ENCODE measurements at places on chromosomes 3 and 15.

DNA sequence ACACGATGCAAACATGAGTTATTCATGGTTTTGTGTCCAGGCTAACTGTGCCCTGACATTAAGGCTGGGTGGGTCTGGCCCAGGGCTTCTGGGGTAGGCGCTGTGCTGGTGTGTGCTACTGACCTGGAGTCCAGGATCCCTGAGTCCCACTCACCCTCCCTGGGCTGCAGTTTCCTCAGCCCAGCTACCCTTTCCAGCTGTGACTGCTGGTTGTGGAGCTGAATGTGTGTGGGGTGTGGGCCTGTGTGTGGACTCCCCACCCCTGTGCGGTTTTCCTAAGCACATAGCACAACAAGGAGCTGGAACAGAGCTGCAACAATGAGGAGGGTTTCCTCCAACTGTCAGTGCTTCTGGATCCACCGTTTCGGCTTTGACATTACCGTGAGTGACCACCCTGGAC is 38.0 kb downstream of the SMAD3 start:
- DNase-seq, result no peak

- no peak for DNase-seq
These were observed 90.2 kb upstream of the LMOD3 start for GRCh38 chr3:69212411-69213160.

- DNase-seq, result no peak
These were observed 200.1 kb downstream of the KCNMB2 start for GRCh38 chr3:178736300-178736699.

DNA sequence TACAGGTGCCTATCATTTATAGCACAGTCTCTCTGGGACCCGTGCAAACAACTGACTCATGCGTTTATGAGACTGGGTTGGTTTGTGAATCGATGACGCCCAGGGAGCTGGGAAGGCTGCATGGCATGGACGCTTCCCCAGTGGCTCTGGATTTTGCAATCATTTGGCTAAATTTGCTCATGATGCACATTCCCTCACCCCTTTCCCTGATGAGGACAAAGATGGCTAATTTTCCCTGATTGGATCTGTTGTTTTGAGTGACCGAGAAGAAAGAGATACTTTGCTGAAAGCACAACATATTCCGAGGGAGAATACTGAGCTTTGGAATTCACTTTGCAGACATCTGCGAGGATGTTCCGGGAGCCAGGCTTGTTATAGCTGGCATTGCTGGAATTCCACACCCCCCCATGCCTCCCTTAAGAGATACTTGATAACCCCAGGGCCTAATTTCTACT is 51.1 kb downstream of the CGNL1 start:
- DNase-seq, result no peak

GRCh38 chr3:195847055-195847950 is 35.6 kb upstream of the MUC4 start:
- DNase-seq, result no peak

DNA sequence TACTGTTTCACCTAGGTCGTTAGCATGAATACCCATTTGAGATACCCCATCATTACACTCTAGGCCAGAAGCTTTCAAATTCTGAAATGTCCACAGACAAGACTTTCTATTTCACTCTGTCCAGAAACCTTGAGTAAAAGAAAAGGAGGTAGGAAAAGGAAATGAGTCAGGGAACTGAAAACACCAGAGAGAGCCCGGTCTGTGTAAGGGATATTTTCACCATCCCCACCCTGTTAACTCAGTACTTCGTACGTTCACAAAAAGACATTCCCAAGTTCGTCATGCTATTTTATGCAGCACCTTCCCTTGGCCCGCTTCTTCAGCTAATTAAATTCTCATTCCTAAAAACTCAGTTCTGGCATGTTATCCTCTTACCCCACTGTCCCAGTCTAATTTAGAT is 89.4 kb upstream of the SOX2 start:
- DNase-seq, result no peak

- DNase-seq, result no peak
These were observed 128.1 kb upstream of the THRB start for GRCh38 chr3:24622696-24623225.

GRCh38 chr3:151644020-151644620 is 89.6 kb upstream of the AADACL2 start:
- no peak for DNase-seq

GRCh38 chr3:10570196-10570946 is 65.0 kb upstream of the ATP2B2 start:
- DNase-seq, result no peak

DNA sequence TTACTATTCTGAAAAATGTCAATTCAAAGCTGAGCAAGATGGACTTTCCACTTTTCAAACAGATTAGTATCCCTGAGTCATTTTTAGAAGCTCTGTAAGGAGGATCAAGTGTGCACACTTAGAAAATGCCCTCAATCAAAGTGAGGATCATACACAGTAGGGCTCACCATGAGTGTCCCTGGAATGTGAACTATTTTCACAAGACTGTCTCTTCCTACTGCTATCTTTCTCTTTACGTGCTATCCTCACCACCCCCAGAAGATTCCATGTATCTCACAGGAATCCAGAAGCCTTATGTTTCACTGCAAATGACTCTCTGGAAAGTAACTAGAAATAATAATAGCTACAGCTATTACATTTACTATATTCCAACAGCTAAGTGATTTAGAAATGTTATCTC is 349.9 kb upstream of the TGFBR2 start:
- DNase-seq, result no peak

DNA sequence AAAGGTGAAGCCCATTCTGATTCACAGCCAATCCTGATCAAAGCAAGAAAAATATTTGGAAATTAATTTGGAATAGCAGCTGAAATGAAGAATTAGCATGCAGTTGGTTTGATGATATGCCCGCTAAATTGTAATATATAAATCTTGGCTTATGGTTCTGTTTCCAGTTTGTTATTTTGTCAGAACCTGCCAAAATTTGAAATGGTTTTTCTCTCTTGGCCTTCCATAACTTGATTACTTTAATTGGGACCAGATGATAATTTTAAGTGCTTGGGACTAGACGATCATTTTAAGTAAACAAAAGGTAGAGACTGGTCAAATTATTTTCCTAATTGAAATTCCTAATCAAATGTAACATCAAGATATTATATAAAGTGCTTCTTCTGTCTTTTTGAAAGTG is 842.4 kb downstream of the TBL1XR1 start:
- no peak for DNase-seq
